ENCODE measurements at places on chromosomes 4 and X. TPM values are rescaled to one million over a fixed set of nuclear protein-coding genes. Genes with fewer than 3 reads are reported as not detected.

PNMA5 gene
- not detected for total RNA-seq

FABP2 gene
- not detected for total RNA-seq

PPEF1 gene
- not detected for total RNA-seq

NR3C2 gene
- total RNA-seq: 0.78 TPM

JAKMIP1 gene
- total RNA-seq: not detected

MAMLD1 gene
- 0.73 TPM for total RNA-seq

ZNF185 gene
- total RNA-seq: 1.4 TPM

HELT gene
- total RNA-seq: not detected

MED12 gene
- 24.4 TPM for total RNA-seq

RS1 gene
- not detected for total RNA-seq

PSAPL1 gene
- not detected for total RNA-seq

DUSP21 gene
- total RNA-seq: not detected

TKTL1 gene
- not detected for total RNA-seq

CRMP1 gene
- total RNA-seq: not detected

NPY5R gene
- not detected for total RNA-seq

FGFR3 gene
- total RNA-seq: 2.2 TPM

MAGIX gene
- total RNA-seq: 0.73 TPM

FATE1 gene
- total RNA-seq: not detected

RNF128 gene
- total RNA-seq: under 0.01 TPM

METAP1 gene
- 66.3 TPM for total RNA-seq

HAND2 gene
- total RNA-seq: 15.4 TPM

ASB5 gene
- total RNA-seq: under 0.01 TPM

IGFBP7 gene
- 4.5 TPM for total RNA-seq

RPS6KA6 gene
- total RNA-seq: 1.1 TPM

PRDM8 gene
- 4.0 TPM for total RNA-seq

OPRPN gene
- not detected for total RNA-seq

ERVMER34-1 gene
- 0.20 TPM for total RNA-seq

ZNF280C gene
- 8.6 TPM for total RNA-seq

ZNF732 gene
- 0.37 TPM for total RNA-seq

Measured in subcutaneous preadipocyte (primary cell).